Naive thymus-derived CD8-positive, alpha-beta T cell (primary cell): ENCODE measurements at places on chromosomes 6 and 20.

DNA sequence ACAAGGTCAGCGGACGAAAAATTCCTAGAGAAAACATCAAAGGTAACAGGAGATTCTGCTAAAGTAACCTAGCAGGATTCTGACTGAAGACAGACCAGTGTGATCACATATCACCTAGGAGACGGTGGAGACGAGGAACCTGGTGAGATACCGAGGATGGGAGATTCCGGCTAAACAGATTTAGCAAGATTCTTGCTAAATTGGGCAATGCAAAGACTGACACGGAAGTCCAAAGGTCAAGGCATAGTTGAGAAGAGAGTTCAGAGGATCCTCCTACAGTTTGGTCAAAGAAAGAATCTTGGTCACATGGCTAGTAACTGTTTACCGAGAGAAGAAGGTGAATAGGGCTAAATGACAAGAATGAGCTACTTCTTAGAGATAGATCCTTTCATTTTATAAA lies 61.1 kb downstream of the TMEM170B start:
- DNase-seq = no peak

DNA sequence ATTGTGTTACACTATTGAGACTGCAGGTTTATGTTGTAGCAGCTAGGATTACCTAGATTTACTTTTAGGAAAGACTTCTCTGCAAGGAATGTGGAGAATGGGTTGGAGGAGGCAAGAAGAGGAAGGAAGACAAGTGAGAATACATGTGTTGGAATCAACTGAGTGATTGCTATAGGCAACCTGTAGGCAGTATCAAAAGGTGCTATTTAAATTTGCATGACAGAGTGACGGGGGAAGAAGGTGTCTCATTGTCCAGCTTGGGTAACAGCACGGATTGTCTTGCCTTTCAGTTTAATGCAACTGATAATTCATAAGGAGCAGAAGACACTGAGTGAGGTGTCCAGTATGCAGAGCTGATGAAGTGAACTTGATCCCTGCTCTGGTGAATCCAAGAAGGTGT lies 19.4 kb downstream of the SERPINB9 start:
- DNase-seq = no peak

DNA sequence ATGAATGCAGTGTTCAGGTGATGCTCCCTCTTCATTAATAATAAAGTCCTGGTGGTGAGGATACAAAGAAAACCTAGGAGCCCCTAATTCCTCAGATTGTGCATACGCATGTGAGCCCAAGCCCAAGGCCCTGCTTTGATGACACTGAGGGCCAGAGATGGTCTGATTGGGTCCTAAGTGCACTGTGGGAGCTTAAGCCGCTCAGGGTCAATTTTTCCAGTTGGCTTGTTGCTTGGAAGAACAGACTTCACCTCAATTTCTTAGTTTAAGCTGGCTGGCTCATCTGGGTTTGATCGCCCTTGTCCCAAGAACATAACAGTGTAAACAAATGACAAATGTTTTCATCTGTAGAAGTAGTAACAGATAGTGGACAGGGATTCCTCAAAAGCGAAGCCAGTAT lies 41.4 kb downstream of the INSM1 start:
- DNase-seq = no peak

GRCh38 chr20:20547221-20547875 lies 165.1 kb downstream of the RALGAPA2 start:
- DNase-seq = no peak

DNA sequence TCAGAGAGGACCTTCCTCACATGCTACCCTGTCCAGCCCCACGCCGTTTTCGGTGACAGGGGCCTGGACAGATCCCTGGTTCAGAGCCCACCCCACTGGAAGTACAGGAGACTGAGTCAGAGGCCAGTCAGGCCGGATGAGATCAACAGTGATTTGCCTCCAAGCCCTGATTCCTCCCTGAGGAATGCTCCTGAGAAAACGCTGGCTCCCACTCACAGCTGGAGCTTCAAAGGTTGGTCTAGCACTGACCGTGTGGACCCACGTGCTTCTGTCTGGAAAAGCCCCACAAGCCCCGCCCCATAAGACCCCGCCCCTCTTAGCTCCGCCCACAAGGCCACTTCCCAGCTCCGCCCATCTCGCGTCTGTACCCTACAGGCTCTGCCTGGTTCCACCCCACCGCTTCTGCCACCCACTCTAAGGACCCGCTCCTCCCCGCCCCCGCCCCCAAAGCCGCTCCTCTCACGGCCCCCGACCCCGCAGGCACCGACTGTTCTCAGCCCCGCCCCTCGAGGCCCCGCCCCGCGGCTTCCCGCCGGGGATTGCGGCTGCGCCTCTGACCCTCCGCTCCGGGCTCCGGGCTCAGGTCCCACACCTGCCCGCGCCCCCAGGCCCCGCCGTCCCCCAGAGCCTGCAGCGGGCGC lies 64.9 kb upstream of the BHLHE23 start:
- no peak for DNase-seq

- DNase-seq = no peak
These were observed 65.5 kb upstream of the TNFAIP3 start for GRCh38 chr6:137801352-137802114.
